Left kidney (tissue), 8 donors: ENCODE measurements at places on chromosomes 12 and 14.

GRCh38 chr14:102655137-102655536, 62.7 kb downstream of the RCOR1 start:
- DNase-seq, result no peak

- no peak for DNase-seq
These were observed 28.8 kb upstream of the RPLP0 start for GRCh38 chr12:120229487-120230325.

- DNase-seq, result no peak
These were observed 11.3 kb downstream of the LRRC9 start for GRCh38 chr14:59931237-59931636.

GRCh38 chr12:59597385-59597781, 1.6 kb downstream of the SLC16A7 start:
- DNase-seq, result peak; percentile 24

DNA sequence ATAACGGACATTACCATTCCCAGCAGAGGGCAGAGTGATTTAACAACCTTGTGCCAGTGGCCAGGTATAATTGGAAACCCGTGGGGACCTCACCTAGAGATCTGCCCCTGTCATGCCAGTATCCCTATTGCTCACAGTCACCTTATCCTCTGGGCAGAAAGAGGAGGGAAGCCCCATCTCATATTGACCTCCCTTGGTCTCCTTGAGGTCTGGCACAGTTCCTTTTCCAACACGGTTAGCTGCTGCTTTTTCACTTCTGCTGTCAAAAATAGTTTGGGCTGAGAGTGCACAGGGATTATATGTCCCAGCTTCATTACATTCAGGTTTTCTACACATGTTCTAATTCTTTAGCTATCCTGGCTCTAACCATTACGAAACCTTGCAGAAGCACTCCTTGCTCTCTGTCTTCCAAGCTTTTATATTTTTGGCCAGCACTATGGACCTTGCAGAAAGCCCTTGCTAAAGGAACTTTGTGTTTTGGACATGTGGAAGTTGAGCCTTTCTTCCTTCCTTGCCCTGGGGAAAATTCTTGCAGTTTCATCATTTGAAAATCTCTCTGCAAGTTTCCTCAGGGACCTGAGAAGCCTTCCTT, 111.7 kb upstream of the MIS18BP1 start:
- no peak for DNase-seq

GRCh38 chr12:100404769-100405407, 48.0 kb downstream of the SLC17A8 start:
- DNase-seq, result peak; percentile 35

DNA sequence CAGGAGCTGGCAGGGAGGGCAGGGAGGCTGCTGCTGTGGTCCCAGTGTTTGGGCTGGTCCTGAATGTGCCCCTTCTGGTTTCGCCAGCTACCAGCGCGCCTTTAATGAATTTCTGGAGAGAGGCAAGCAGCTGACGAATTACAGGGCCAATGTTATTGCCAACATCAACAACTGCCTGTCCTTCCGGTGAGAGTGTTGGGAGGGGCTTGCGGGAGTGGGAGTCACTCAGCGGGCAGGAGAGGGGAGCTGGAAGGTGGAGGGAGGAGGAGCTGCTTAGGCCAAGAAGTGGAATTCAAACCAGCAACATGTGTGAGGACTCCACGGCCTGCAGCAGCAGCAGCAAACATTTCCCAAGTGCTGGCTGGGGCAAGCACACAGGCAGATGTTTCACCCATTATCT, 7.7 kb downstream of the TNFAIP2 start:
- peak; percentile 61 for DNase-seq

- peak; percentile 75 for DNase-seq
These were observed 23.0 kb downstream of the FAM222A start for GRCh38 chr12:109736552-109737108.

DNA sequence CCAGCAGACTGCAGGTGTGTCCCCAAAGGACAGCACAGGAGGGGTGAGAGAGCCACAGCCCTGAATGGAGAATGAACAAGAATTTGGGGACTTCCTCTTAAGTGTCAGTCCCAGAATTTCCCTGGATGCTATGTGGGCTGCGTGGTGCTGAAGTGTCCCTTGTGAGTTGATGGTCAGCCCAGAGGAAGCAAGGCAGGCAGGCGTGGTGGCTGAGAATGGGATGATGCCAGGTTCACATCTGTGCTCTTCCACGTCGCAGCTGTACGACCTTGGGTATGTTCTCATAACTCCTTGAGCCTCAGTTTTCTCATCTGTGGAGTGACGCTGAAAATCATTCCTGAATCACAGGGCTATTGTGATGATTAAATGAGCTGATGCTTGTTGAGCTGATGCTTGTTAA, 62.1 kb upstream of the GPATCH2L start:
- DNase-seq, result no peak
